ENCODE measurements at places on chromosomes 7 and 10.

- no peak for DNase-seq
Measured at GRCh38 chr10:34696423-34696822, 118.7 kb downstream of the PARD3 start.

- no peak for DNase-seq
Measured at GRCh38 chr10:132724446-132724845, 61.5 kb downstream of the NKX6-2 start.

DNA sequence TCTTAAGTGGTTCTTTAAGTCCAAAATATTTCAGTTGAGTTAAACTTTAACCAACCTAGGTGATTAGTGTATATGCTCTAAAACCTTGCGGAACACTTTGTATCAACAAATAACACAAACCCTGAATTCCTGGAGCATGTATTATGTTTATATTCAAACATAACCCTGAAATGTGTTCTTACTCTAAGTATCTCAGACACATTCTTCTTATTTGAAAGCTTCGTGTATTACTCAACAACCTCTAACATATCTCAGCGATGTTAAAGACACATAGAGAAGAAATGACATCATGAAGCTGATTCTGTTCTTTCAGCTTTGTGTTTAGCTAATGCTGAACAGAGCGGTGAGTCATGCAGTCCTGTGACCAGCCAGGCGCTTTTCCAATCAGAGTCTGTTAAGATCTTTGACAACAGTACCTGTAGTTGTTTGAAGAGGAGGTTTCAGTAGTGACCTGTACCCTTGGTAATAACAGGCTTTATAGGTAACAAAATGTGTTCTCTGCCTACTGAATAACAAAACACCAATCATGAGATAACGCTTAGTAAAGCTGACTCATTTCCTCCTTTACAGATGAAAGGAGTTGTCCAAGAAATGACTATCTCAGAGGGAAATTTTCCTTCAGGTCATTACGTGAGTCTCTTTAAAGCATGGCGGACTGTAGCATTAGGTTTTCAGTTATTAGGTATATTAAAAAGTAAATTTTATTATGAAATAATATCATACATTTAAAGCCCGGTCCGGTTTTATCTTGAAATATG, 67.3 kb upstream of the KLF6 start:
- DNase-seq: peak; percentile 46

- no peak for DNase-seq
Measured at GRCh38 chr10:101146392-101147251, 15.5 kb downstream of the TLX1 start.

DNA sequence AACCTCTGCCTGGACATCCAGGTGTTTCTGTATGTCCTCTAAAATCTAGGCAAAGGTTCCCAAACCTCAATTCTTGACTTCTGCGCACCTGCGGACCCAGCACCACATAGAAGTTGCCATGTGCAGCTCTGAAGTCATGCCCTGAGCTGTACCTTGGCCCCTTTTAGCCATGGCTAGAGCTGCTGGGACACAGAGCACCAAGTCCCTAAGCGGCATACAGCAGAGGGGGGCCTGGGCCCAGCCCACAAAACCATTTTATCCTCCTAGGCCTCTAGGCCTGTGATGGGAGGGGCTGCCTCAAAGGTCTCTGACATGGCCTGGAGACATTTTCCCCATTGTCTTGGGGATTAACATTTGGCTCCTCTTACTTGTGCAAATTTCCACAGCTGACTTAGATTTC, 14.6 kb downstream of the TMEM243 start:
- no peak for DNase-seq

DNA sequence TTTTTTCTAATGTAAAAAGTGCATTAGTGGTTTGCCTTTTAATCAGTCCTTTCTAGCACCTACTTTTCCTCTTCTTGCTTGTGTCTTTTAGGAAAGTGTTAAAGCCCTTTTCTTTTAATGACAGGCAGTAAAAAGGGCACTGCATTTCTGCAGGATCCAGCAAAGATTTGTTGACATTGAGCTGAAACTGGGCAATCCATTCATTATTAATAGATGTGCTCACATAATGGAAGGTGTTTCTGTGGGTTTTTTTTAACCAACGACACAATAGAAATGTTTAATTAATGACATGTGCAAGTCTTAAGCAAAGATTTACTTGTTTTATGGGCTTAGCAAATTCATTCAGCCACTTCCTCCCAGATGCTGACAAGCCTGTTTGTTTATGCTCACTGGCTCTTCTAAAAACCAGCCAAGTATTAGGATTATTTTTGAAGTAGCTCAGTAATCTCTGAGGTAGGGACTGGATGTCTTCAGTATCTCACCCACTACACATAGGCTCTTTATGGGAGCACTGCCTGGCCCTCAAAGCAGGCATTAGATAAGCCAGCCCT, 1201.1 kb downstream of the SORCS1 start:
- DNase-seq: no peak

- no peak for DNase-seq
Measured at GRCh38 chr7:33421429-33421828, 292.1 kb downstream of the BBS9 start.

DNA sequence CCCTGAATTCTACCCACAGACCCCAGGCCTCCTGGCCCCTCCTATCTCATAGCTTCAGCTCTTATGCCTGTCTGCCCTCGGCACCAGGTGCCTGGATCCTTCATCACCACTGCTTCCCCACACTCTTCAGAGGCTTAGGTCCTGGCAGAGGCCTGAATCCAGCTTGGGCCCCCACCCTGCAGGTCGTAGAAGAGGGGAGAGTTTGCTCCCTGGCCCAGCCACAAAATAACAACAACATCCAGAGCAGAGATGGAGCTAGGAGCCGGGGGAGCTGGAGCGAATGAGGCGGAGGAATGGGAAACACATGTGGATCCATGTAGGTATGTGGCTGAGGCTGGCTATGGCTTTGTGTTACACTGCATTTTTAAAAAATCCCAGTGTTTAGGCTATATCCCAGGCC, 7.8 kb upstream of the OPN4 start:
- no peak for DNase-seq

DNA sequence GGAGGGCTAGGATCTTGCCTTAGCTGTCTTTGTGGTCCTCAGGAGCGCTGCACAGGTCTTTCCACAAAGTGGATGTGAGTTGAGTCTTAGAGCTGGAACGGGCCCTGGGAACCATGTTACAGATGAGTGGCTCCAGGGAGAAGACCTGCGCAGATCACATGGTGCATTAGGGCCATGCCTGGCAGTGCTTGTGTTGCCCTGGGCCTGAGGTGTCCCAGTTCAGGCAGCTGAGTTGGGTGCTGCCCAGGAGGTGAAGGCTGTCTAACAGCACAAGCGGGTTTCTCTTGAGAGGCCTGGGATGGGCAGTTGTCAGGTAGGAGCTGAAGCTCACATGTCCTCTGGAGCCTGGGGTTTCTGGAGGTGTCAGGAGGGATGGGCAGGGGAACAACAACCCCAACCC, 33.7 kb upstream of the ANKRD2 start:
- no peak for DNase-seq

GRCh38 chr10:80275135-80275498, 14.3 kb downstream of the MAT1A start:
- no peak for DNase-seq

- no peak for DNase-seq
Measured at GRCh38 chr10:51604579-51604978, 94.8 kb downstream of the CSTF2T start.

GRCh38 chr10:96502561-96503282, 11.0 kb downstream of the TLL2 start:
- no peak for DNase-seq

DNA sequence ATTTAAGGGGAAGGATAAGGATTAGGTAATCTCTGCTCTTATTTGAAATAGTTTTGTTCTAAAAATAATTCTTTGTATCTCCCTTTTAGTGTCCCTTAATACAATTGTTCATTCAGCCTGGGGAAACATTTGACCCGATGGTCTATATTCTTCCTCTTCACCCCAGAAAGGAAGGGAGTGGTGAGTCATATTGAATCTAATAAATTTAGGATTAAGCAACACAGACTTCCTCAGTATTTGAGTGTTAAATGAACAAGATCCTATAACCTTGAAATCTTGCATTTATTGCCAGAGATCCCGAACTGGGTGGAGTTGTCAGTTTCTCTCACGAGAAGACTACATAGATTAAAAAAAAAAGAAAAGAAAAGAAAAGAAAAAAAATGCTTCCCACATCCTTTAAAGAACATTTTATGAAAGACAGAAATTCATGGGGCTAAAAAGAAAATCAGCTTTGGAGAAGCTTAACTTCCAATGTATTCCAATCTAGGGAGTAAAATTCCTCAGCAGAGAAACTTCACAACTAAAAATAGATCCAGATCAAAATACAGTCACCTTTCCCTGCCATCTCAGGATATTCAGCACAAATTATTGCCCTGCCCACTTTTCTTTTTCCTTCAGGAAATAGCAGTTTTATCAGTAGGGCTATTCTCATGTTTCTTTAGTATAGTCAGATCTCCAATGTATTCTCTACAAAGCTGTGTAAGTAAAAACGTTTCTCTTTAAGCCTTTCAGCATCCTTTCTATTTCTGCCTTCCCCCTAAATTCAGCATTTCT, 82.2 kb downstream of the SEMA3D start:
- no peak for DNase-seq

- DNase-seq: no peak
Measured at GRCh38 chr10:103897241-103897774, 20.7 kb downstream of the STN1 start.

GRCh38 chr7:90560730-90561129, 35.4 kb upstream of the CDK14 start:
- DNase-seq: no peak

DNA sequence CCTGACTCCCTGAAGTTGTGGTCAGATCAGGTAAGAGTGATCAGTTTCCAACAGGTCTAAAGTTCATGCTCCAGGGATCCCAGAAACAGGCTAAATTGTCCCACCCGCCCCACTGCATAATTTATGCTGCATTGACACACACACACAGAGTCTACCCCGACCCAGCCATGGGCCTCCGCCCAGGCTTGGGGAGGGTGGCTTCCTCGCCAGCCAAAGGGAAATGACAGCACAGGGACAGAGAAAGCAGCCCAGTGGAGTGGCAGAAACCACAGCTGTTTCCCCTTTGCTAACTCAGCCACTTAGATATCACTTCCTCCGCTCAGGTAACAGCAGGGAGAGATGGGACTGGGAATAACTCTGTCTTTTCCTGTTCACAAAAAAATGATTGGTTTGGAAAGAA, 9.4 kb downstream of the SH3PXD2A start:
- no peak for DNase-seq

DNA sequence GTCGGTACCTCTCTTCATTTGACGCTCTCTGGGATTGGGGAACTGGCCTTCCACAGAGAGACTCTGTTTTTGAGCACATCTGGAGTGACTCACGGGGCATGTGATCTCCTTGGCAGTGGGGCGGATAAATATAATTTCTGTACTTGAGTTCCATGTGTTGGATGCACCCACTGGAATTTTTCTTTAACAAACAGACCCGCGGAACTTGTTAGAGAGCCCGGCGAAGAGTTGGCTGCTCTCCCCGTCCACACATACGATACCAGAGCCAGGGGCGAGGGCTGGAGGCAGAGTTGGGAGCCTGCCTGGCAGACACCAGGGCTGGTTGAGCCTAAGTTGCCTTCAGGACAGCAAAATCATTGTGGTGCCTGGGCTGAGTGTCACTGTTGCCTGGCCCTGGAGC, at the start of gene FAM180A:
FAM180A (minus strand) TSS at position 44 of the 400 bp plus-strand sequence. CDS start 233 bp downstream, outside the sequence.
- no peak for DNase-seq

DNA sequence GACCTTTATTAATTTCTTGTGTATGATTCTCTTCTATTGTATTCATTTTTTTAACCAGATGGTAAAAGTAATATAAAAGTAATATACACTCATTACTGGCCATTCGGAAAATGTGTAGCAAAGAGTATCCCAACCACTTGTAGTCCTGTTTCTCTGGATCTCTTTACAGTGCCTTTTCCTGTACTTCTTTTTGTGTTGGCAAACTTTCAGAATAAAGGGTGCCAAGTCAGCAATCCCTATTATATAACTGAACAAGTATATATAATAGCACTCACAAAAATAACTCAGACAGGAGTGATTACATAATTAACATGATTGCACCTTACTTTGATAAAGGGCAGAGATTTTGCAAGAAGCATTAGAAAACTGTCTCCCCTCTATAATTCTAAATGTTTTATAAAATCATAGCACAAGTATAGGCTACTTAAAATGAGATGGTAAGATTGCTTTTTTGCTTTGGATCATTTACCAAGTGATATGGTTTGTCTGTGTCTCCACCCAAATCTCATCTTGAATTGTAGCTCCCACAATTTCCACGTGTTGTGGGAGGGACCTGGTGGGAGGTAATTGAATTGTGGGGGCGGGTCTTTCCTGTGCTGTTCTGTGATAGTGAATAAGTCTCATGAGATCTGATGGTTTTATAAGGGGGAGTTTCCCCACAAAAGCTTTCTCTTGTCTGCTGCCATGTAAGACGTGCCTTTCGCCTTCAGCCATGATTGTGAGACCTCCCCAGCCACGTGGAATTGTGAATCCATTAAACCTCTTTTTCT, 41.5 kb upstream of the EPC1 start:
- no peak for DNase-seq

GRCh38 chr10:1486841-1487687, 250.3 kb downstream of the ADARB2 start:
- DNase-seq: no peak

DNA sequence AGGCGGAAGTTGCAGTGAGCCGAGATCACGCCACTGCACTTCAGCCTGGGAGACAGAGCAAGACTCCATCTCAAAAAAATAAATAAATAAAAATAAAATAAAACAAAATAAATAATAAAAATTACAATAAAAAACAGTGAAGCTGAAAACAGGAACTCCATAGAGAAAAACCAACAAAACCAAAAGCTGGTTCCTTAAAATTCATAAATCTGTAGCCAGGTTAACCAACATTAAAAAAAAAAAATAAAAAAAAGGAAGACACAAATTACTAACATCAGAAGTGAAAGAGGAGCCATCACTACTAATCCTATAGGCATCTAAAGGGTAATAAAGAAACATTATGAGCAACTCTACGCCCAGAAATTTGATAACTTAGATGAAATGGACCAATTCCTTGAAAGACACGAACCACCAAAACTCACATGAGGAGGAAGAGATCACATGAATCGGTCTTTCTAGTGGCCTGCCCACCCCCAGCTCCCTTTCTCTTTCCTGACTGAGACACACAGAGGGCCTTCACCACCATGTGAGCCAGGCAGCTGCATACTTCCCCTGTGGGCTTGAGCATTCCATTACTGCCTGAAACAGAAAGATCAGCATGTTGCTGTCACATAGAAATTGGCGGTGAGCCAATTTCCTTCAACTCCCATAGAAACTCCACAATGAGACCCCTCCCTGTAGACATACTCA, 208.7 kb downstream of the MAD1L1 start:
- no peak for DNase-seq

DNA sequence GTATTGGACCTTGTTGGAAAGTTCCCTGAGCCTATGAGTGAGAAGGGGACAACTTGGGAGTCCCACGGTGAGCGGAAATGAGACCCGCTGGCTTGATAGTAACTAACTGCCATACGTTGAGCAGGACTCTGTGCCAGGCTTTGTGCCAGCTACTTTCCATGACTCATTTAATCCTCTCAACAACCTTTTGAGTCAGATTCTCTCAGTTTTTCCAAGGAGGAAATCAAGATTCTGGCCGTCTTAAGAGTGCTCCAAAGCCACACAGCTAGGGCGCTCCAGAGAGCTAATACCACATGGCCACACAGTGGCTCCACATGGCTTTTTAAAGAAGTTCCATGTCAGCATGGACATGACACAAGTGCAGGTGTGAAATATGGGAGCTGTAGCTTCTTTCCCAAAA, 55.7 kb downstream of the NOD1 start:
- no peak for DNase-seq
